Effector memory CD4-positive, alpha-beta T cell (primary cell): ENCODE measurements at places on chromosomes 4 and X.

DNA sequence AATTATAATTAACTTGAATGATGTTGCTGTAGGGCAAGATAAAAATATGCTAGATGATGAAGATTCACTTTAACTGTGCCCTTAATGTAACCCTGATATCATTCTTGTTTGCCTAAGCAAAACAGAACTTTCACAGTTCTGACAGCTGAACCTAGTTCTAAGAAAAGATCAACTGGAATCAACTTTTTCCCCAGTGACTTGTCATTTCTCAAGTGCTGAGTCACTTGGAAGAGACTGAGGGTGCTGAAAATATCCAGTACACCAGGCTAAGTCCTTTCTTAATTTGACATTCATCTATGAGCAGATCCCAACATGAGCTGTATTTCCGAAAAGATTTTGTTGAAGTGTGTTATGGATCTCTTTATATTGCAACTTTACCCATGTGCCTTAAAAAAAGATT is 140.4 kb downstream of the MID1IP1 start:
- no peak for DNase-seq

DNA sequence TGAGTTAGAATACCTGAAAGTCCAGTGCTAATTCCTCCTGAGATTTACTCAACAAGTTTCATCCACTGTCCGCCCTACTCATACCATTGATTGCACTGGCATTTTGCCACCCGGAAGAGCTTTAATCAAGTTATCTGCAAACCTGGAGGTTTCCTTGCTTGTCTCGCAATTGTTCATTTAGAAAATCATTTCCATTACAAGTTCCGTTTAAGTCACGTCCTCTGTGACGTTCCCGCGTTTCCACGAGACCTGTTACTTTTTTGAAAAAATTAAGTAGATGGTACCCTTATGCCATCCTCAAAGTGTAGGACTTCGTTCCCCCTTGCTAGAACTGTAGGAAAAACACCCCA is 761 bp upstream of the FRYL start:
- DNase-seq = peak; percentile 9

DNA sequence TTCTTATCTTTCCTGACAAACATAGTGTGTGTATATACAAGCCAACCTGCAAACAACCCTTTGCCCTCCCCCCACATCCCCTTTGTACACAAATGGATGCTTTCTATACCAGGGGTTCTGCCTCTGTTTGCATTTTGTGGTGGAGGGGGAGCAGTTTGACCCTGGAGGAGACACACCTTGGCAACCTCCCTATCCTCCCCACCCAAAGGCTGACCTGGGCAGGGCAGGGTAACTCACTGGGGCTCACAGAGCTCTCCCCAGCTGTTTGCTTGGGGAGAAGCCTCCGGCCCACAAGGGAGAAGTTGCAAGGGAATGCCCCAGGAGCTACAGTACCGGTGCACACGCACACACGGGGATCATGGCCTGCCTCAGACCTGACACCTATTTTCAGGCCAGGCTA is 372.6 kb downstream of the BCOR start:
- DNase-seq = no peak

DNA sequence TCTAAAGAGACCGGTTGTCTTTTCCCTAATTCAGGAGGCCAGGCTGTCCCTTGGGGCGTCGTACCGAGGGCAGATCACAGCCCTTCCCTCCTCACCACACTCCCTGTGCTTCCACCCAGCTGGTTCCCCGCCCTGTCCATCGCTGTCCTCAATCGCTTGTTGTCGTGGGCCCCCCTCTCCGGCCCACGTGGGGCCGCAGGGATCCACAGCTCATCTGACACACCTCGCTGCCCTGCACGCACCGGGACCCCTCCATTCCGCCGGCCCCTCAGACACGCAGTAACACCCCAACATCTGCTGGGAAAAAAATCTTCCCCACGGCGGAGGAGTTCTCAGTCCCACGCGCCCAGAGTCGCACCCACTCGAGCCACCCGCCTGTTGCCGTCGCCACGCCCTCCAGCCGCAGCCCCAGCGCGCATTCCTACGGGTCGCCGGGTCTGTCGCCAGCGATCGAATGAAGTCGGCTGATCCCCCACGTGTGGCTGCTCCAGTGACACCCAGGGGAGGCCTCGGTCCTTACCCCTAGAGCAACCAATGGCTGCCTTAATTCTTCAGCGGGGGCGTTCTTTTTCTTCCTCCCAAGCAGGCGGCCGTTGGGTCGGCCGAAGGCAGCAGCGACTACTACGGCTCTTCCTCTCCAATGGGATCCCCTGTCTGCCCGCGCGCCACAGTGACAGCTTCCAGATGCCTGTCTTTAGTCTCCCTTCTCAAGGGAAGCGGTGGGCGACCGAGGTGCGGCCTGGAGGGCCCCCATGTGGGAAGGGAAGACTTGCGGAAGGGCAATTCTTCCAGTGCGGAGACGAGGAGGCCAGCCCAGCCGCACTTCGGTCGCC is 893 bp upstream of the SEPTIN11 start:
- DNase-seq = peak; percentile 54

DNA sequence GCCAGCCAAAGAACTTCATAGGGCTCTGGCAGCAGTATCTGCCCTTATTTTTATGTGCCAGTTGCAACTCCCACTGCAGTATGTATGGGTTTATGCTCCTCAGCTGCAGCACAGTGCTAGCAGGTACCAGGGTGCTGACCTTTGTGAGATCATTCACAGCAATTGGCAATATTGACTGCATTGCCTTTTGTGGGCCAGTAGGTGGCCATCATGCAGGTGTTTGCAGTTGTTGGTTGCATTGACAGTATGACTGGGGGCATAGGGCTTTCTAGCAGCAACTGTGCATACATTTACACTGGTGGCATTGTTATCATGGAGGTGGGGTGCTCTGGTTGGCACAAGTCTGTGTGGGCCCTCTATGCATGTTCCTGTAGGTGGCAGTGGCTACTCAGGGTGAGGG is 42.5 kb downstream of the FAAH2 start:
- no peak for DNase-seq

- DNase-seq = no peak
These were observed 28.3 kb upstream of the CD99L2 start for GRCh38 chrX:150926791-150927190.

DNA sequence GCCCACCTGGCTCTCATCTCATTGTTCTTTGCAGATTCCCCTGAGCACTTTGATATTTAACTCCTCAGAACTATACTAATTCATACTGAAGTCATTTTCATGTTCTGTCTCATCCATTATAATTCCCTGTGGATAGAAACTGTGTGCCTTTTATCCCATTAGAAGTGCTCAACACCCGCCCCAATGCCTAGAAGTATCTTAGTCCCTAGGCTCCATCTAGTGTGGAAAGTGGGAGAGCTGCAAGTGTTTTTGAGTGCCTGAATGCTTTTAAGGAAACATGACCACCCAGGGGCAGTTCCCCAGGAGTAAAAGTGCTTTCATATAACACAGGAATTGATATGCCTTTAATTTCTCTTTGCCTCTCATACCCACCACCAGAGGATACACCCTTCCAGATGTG is 117.0 kb downstream of the CHRDL1 start:
- no peak for DNase-seq

DNA sequence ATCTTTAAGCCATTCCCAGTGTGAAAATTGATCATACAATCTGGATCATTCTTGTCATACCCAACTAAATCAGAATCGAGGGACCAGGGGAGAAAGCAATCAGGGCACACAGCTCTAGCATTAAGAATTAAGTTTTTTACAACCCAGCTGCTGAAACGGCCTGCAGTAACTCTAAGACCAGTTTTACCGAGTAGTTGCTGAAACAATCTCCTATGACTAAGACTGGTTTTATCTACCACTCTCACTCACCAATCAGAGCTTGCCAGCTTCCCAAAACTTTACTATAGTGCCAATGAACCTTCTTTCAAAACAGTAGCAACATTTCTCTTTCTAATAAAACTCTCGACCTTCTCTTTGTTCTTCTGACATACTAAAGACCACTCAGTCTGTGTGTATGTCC is 2.8 kb upstream of the SAP30 start:
- no peak for DNase-seq

GRCh38 chr4:182432819-182433218 is 189.6 kb downstream of the TENM3 start:
- DNase-seq = no peak

GRCh38 chrX:132411310-132411977 is 77.4 kb downstream of the MBNL3 start:
- no peak for DNase-seq

GRCh38 chrX:110397904-110398303 is 39.3 kb downstream of the RTL9 start:
- no peak for DNase-seq

DNA sequence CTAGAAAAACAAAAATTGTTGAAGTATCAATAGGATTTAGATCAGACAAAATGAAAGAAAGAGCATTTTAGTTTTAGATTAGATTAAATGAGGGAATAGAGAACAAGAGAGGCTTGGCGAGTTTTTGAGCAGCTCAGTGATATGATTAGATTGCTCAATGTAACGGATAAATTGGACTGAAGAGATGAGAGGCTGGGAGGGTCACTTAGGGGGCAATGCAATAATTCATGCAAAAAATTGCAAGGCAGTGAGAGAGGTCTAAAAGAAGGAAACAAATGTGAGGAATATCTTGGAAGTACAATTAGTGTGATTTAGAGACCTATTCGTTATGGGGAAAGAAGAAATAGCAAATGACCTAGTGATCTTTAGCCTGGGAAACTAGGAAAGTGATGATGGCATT is 50.3 kb upstream of the BMP3 start:
- no peak for DNase-seq

- DNase-seq = no peak
These were observed 76.7 kb downstream of the IRF2 start for GRCh38 chr4:184397516-184398163.

- no peak for DNase-seq
These were observed 19.2 kb downstream of the PNMA6E start for GRCh38 chrX:153381684-153382532.

- no peak for DNase-seq
These were observed 86.7 kb upstream of the NKX1-1 start for GRCh38 chr4:1492651-1493539.

GRCh38 chrX:117919755-117920154 is 196.9 kb downstream of the KLHL13 start:
- no peak for DNase-seq

GRCh38 chr4:184384056-184384809 is 90.1 kb downstream of the IRF2 start:
- no peak for DNase-seq

- no peak for DNase-seq
These were observed 12.9 kb downstream of the GK start for GRCh38 chrX:30666094-30666493.

DNA sequence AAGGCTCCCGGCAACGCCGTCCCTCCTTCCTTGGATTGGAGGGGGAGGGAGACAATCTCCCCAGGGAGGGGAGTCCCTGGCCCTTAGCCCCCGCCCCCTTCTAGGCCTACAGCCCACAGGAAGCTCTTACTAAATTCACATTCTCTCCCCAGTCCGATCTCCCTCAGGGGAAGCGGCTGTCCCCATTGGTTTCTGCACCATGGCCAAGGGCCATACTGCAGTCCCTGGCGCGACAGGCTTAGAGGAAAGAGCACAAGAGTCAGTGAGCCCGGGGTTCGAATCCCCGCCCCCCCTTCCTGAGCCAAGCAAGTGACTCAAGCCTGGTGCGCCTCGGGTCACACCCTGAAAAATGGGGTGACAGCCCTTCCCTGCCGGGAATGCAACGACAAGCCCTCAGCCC is 1.1 kb downstream of the ABLIM2 start:
- DNase-seq = no peak

- no peak for DNase-seq
These were observed 130.0 kb downstream of the SOWAHB start for GRCh38 chr4:76767983-76768382.

DNA sequence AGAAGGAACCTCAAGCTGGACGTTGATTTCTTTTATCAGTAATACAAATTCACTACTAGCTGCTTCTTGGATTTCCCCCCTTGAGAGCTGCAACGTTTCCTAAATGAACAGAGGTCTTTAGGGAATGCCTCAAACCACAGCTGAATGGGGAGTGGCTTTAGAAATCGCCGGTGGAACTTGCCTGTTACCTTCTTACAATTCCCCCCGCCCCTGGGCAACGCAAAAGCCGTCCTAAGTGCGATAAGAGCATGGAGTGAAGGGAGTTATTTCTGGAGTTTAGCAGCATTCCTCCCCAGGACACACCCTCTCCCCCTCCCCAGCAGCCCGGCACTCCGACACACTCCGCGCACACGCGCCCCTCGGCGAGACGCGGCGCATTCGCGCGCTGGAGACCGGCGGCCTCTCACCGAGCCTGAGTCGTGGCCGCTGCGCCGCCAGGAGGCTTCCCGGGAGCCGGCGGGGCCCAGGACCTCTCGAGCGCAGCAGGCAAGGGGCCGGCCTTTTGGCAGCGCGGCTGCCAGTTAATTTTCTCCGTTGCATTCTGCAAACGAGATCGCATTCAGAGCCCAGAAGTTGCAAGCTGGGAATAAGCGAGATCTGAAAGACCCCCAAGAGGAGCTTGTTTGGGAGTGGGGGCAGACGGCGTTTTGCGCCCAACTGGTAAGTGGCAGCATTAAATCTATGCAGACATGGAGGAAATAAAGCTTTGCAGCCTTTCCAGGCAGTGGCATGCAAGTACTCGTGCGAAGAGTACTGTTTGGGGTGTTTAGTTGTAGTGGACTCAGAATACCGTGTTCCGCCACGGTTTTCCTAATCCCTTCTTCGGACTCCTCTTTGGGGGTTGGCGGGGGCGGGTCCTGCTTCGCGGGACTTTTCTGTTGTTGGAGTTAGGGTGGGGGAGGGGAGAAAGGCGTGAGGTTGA is 134.7 kb downstream of the PALLD start:
- DNase-seq = no peak

- DNase-seq = no peak
These were observed 54.5 kb downstream of the MID2 start for GRCh38 chrX:107880054-107880610.

- DNase-seq = no peak
These were observed 1028.2 kb downstream of the PCDH7 start for GRCh38 chr4:31748382-31748781.

DNA sequence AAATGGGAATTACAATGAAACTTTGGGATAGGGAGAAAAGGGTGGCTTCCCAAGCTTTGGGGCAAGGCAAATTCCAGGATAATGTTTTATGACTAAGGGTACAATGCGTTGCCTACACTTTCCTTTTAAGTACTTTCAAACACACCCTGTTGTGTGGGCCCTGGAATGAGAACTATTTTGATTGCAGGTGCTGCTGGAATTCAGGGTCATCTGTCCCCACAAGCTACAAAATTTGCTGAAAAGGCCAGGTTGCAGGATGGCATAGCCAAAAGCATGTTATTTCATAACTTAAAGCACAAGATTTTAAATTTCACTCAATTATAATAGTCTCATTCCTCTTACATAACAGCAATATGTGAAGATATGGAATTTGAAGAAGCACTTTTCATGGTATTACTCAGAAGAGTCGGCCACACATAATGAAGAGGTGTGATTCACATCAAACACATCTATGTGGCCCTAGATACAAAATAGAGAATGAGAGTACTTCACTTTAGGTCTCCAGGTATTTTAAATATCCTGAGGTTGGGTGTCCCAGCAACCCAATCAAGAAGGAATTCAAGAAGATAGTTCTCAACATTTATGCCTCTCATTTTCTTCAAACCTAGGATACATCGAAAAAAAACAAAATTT is 89.3 kb downstream of the APBB2 start:
- DNase-seq = no peak

- DNase-seq = no peak
These were observed 9.6 kb downstream of the GTPBP6 start for GRCh38 chrX:308821-309520.
